ENCODE measurements at places on chromosomes 4 and X. TPM values are rescaled to one million over a fixed set of nuclear protein-coding genes. Genes with fewer than 3 reads are reported as not detected.

Gene GAGE12G
- not detected for total RNA-seq

Gene CCDC110
- total RNA-seq = 0.10 TPM

Gene LUZP4
- not detected for total RNA-seq

Gene RPL10
- total RNA-seq = 4,596 TPM

Gene CPLX1
- 3.1 TPM for total RNA-seq

GRCh38 chr4:48065587-48066052 is 49.0 kb downstream of the NIPAL1 start:
- no peak for DNase-seq

- no peak for DNase-seq
These were observed 3.0 kb downstream of the ANK2 start for GRCh38 chr4:113052379-113052951.

GRCh38 chrX:154317391-154317995 is 21.9 kb downstream of the TKTL1 start:
- no peak for DNase-seq

DNA sequence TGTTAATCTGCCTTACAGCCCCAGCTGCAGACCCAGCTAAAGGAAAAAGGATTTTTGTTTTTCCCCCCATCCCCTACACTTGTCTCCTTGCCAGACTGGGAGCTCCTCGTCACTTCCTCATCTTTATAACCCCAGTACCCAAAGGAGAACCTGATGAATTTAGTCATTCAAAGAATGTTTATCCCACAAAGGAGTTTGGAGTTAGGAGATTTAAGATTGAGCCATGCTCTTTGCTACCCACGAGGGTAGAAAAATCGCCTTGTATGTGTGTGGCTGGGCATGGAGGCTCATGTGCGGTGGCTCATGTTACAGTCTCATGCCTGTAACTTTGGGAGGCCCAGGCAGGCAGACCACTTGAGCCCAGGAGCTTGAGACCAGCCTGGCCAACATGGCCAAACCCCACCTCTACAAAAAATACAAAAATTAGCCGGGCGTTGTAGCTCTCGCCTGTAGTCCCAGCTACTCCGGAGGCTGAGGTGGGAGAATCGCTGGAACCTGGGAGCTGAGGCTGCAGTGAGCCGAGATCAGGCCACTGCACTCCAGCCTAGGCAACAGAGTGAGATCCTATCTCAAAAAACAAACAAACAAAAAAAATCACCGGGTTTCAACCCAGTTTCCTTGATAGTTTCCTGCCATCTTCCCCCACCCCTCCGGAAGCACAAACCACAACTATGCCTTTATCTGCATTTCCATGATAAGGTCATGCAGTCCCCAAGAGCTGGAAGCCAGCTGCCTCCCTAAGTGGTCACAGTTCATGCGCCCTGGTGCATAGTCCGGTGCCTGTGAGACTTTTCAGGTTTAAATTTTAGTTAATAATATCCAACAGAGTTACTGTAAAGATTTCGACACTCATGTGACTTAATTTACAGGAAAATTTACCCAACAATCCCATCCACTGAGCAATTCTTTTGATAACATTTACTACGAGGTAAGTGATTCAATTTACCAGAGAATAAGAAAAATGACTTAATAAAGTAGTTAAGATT is 1.5 kb downstream of the CFAP97 start:
- peak; percentile 18 for DNase-seq

- DNase-seq = no peak
These were observed 212.9 kb downstream of the CBR4 start for GRCh38 chr4:168797194-168797593.

DNA sequence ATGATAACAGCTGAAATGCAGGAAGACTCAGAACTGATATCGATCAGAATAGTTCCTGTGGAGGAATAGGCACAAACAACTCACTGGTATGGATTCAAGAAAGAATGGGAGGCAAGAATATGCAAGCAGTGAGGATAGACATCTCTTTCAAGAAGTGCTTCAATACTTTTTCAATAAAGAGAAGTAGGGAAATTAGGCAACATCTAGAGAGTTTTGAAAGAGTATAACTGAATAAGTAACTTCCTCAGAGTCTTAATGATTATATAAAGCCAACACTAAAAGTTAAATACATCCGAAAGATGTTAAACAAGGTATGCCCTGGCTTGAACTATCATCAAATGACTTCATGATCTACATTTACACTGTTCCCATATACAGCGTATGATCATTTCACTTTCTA is 1443.0 kb downstream of the PCDH7 start:
- DNase-seq = no peak

GRCh38 chr4:86919561-86920223 is 15.1 kb upstream of the AFF1 start:
- DNase-seq = no peak

- DNase-seq = no peak
These were observed 52.0 kb upstream of the HS3ST1 start for GRCh38 chr4:11480683-11481082.

DNA sequence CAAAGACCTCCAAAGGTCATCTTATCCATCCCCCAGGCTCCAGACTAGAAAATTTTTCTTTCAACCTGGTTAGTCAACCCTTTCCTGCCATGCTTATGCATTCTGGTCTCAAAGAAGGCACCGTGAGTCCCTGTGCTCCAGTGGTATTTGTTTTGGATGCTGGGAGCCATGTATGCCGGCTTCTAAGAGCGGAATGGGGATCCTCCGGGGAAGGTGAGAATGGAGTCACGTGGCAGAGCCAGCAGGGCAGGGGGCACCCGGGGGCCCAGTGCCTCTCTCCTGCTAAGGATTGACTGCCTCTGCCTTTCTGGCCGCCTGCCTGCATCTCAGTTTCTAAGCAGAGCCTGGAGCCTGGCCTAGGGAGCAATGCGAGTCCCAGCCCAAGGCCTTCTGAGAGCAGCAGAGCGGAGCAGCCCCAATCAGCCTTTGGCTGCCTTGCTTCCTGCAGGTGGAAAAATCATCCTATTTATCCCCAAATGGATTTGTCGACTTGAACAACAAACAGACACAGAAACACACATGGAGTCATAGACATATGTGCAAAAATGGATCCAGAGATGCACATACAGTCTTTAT is 141.0 kb downstream of the PJA1 start:
- DNase-seq = no peak

DNA sequence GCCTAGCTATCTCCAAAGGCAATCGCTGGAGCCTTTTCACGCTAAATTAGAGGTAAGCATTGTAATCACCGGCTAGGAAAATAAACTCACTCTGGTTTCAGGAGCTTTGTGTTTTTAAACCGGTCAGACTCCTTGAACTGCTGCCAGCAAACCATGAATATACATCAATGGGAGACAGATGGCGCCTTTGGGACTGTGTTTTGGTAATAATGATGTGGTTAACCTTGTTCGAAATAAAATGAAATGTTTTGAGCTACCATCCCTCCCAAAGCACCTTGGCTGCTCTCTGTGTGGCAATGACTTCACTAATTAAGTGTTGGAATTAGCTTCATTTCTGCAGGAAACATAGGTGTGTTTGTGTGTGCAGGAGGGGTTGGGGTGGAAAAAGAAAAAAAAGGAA is 65.3 kb downstream of the CLNK start:
- DNase-seq = no peak

- DNase-seq = no peak
These were observed 82.1 kb downstream of the FIP1L1 start for GRCh38 chr4:53459548-53459947.

- no peak for DNase-seq
These were observed 35.9 kb upstream of the MSANTD1 start for GRCh38 chr4:3213106-3213425.

Measured in T-helper 17 cell (primary cell).